Activated CD4-positive, alpha-beta T cell treated with anti-CD3 and anti-CD28 coated beads, Interleukin-2, amount 50 U/mL, for 1 hour (primary cell): ENCODE measurements at places on chromosomes 2 and 18.

DNA sequence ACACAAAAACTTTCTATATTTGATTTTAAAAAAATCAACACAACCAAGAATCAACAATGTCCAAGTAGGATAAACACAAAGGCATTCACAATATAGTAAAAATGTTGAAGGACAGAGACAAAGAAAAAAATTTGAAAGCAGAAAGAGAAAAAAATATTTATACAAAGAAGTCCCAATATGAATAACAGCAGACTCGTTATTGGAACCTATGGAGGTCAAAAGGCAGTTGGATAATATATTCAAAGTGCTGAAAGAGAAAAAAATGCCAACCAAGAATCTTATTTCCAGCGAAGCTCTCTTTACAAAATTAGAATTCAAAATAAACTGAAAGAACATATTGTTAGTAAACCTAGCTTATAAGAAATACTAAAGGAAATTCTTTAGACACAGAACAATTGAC is 859.5 kb downstream of the LRP1B start:
- no peak for DNase-seq

- DNase-seq, result no peak
Measured at GRCh38 chr2:144593803-144594202, 73.9 kb upstream of the ZEB2 start.

GRCh38 chr2:165069151-165069550 is 113.8 kb upstream of the SLC38A11 start:
- DNase-seq, result no peak

DNA sequence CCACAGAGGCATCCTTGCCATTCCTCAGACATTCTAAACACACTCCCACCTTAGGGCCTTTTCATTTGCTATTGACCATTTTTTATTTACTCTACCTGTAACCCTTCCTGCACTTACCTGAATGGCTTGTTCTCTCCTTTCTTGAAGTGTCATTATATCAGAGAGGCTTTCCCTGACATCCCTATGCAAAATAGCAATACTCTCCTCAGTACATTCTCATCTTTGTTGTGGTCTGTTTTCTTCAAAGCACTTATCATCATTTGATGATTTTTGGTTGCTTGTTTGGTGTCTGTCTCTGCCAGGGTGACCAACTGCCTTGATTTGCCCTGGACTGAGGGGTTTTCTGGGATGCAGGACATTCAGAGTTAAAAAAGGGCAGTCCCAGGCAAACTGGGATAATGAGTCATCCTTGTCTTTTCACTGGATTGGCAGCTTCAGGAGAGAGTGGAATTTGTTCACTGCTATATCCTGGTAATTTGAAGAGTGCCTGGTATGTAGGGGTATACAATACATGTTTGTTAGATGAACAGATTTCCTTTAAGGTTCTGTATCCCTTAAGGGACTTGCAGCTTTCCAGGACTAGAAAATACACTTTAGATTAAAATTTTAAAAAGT is 102.4 kb downstream of the BABAM2 start:
- no peak for DNase-seq

- no peak for DNase-seq
Measured at GRCh38 chr2:170521299-170521698, 193.8 kb upstream of the SP5 start.

DNA sequence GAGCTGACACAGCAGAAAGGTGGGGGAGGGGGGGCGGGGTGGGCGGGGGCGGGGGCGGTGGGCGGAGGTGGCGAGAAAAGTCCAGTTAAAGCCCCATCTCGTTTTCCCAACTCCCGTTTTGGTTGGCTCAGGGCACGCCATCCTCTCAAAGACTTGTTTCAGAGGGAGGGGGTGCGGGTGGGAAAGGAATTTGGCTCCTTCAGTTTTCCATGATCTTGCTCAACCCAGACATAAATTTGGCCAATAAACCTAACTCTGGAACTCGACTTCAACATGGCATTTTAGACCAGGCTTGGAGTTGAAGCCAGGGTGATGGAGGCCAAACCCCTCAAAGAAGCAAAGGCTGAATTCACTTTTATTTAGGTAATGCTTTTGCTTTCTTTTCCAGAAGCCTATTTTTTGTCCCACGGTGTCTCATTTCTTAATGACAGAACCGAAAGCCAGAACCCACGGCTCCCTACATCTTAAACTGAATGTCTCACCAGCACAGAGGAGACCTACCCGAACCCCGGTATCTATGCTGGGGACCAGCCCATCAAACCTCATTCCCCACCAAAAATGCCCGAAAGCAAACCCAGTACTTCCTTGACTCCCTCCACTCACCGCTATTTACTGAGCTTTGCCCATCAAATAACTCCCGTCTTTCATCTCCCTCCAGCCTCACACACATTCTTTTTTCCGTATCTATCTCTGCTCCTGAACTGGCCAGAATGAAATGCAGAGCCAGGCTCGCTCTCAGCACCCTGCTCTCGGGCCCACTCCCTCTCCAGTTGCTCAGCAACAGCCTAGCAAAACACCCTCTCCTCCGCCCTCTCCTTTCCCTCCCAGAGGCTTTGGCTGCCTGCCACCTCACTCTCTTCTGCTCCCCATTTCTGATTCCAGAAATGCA is 4.3 kb downstream of the IGFBP5 start:
- no peak for DNase-seq

DNA sequence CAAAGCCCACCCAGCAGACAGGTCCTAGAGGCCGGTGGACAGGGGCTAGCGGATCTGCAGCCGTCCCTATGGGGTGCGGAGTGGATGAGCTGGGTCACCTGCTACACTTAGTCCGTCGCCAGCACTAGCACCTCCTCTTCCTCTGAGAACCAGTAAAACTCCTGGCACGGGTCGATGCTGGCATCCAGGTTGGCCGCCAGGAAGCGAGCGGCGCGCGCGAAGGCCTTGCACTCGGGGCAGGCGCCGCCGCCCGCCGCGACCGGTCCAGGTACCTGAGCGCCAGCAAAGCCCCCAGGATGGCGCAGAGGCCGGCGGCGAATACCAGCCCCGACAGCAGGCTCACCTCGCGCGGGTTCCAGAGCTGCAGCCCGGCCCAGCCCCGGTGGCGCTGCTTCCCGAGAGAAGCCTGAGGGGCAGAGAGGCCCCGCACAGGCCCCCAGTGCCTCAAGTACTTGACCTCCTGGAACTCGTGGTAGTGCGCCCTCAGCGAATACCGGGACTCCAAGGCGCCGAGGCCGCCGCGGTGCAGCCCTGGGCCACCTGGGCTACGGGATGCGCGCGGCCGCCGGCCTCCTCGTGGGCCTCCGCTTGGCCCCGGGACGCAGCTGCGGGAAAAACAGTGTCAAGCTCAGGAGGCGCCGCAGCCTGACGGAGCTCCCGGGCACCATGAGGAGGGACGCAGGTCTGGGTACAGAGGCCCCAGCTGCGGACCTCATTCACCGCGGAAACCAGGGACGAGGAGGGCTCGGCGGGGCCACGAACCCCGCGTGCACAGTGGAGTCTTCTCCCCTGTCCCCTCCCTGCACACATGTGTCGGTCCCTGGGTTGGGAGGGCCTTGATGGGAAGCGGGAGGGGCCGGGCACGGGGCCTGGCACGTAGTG is 27.5 kb upstream of the ALPP start:
- no peak for DNase-seq

DNA sequence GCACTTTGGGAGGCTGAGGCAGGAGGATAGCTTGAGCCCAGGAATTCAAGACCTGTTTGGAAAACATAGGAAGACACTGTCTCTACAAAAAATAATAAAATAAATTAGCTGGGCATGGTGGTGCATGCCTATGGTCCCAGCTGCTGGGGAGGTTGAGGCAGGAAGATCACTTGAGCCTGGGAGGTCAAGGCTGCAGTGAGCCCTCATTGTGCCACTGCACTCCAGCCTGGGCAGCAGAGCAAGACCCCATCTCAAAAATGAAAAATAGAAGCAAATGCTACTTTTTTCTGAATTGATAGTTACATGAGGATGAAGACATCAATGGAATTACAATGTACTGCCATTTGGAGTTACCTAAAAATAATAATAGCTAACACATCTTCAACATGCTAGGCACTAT is 31.9 kb downstream of the METTL21A start:
- DNase-seq, result no peak

- no peak for DNase-seq
Measured at GRCh38 chr2:120587279-120587996, 148.2 kb upstream of the GLI2 start.

- no peak for DNase-seq
Measured at GRCh38 chr2:86044614-86045013, 61.1 kb downstream of the POLR1A start.

DNA sequence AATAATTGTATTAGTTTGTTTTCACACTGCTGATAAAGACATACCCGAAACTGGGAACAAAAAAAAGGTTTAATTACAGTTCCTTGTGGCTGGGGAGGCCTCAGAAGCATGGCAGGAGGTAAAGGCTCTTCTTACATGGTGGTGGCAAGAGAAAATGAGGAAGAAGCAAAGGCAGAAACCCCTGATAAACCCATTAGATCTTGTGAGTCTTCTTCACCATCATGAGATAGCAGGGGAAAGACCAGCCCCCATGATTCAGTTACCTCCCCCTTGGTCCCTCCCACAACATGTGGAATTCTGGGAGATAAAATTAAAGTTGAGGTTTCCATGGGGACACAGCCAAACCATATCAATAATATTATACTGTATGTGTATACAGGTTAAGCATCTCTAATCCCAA is 73.3 kb upstream of the CABLES1 start:
- no peak for DNase-seq

GRCh38 chr18:49529596-49529995 is 32.3 kb upstream of the LIPG start:
- no peak for DNase-seq

DNA sequence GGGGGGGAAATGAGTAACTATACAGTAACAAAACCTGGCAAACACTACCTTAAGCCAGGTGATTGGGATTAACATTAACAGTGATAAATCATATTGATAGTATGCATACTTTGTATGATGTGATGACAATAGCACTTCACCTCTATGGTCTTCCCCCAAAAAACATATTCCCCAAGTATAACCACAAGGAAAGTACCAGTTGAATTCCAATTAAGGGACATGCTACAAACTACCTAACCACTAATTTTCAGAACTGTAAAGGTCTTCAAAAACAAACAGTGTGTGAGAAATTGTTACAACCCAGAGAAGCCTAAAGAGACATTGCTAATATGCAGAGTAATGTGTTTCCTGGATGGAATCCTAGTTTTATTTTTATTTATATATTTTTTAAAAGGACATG is 152.4 kb downstream of the ZRANB3 start:
- DNase-seq, result no peak

GRCh38 chr18:26002375-26002910 is 88.0 kb downstream of the SS18 start:
- DNase-seq, result no peak

GRCh38 chr18:75124991-75125381 is 84.0 kb downstream of the PTGR3 start:
- DNase-seq, result no peak

GRCh38 chr2:224576088-224576715 is 9.0 kb downstream of the CUL3 start:
- no peak for DNase-seq

DNA sequence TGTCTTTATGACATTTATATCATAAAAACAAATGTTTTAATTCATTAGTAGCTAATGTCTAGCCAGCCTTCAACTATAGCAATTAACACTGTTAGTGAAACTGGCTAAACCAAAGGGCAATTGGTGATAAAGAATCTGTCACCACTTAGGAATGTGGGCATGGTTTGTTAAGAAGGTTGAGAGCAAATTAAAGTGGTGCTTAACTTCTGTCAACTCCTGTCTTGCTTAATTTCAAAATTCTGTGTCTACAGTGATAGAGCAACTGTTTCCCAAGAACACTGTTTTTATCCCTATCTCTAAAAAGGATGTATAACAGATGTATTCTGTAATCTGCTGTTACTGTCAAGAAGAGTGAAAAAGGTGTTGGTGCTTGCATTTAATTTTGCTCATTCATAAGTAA is 36.5 kb downstream of the CFAP36 start:
- DNase-seq, result no peak

- DNase-seq, result no peak
Measured at GRCh38 chr2:114083717-114084387, 194.0 kb downstream of the ACTR3 start.
